HepG2 (cell line): ENCODE measurements at places on chromosomes 3 and 15. TPM values are rescaled to one million over a fixed set of nuclear protein-coding genes. Genes with fewer than 3 reads are reported as not detected.

DNA sequence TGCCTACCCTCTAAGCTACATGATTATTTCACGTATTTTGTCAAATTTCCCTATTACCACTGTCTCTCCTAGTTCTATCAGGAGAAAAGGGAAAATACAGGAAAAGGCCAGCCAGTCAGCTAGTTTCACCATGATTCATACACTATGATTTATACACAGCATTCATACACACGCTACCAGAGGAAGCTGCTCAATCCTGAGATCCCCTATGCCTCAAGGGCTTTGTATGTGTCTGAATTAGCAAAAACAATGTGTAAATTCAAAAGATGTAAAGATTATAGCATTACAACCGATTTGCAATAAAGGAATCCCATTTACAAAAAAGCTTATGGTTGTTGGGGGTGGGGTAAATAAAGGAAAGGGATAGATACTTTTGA, 3.1 kb upstream of the ACKR4 start:
- no peaks in the 10 kb centered on the region for H3K27me3 ChIP-seq
- DNase-seq = no peak
- H3K36me3 ChIP-seq = 0 out of 3 replicates have a peak, but pooled peaks cover 10% of the 10 kb centered on the region
- H3K4me1 ChIP-seq = peaks cover 7% of the 10 kb centered on the region; the same call in 1 of the 2 replicates

The ACKR4 gene
- 0.07 and 0.16 TPM in 2 replicates for polyA plus RNA-seq

GRCh38 chr3:54123776-54124196, 1.4 kb downstream of the CACNA2D3 start:
- H3K27me3 ChIP-seq = peaks cover 2% of the 10 kb centered on the region
- no peak for DNase-seq
- no peaks in the 10 kb centered on the region for H3K4me1 ChIP-seq
- H3K36me3 ChIP-seq = no peaks in the 10 kb centered on the region
- H3K27ac ChIP-seq = no peak overlapping the region

GRCh38 chr3:64445109-64445943, 220.1 kb upstream of the PRICKLE2 start:
- H3K4me1 ChIP-seq = no peaks in the 10 kb centered on the region
- H3K4me3 ChIP-seq = peak overlapping the region; percentile 16; the same call in 1 of the 2 replicates
- H3K36me3 ChIP-seq = no peaks in the 10 kb centered on the region
- peaks cover 47% of the 10 kb centered on the region for H3K27me3 ChIP-seq

DNA sequence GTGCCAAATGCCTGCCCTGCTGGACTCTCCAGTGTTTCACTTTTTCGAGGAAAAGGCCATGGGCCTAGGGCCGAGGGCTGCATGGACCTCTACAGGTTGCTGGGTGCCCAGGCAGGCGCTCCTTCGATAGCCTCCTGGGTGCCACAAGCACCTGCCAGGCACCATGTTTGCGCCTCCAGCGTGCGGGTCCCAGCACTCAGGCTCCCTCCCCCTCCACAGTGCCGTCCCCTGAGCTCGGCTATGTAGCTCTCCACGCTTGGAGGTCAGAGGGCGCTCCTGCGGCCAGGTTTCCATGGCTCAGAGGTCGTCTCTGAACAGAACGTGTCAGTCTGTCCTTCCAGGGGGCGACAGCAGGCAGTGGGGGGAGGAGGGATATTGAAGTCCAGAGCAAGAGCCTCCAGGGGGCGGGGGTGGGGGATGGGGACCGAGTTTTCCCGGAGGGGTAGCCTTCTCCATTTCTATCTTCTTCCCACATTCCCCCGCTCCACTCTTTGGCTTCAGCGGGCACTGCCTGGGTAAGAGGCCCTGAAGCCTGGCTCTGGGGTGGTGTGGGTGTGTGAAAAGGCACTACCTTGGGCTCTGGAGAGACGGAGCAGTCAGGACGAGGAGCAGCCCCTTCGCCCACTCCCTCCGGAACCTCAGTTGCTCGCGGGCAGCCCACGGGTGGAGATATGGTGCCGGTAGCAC, 3.6 kb downstream of the ONECUT1 start:
- H3K4me1 ChIP-seq = peaks cover 49% of the 10 kb centered on the region
- peaks cover 2% of the 10 kb centered on the region; the same call in 1 of the 3 replicates for H3K27me3 ChIP-seq
- H3K4me3 ChIP-seq = peak overlapping the region; percentile 58

The SNTN gene
- not detected in 2 replicates for polyA plus RNA-seq

The SIN3A gene
- polyA plus RNA-seq = 20.7 and 28.1 TPM in 2 replicates

GRCh38 chr3:165820671-165821123, 16.5 kb downstream of the BCHE start:
- H3K4me3 ChIP-seq = no peak overlapping the region
- no peak for DNase-seq
- H3K4me1 ChIP-seq = no peaks in the 10 kb centered on the region
- H3K27ac ChIP-seq = no peak overlapping the region
- H3K27me3 ChIP-seq = no peaks in the 10 kb centered on the region

The FILIP1L gene
- 166 and 187 TPM in 2 replicates for polyA plus RNA-seq

The RLBP1 gene
- 0.07 and 0.22 TPM in 2 replicates for polyA plus RNA-seq

The GPR149 gene
- not detected in 2 replicates for polyA plus RNA-seq

DNA sequence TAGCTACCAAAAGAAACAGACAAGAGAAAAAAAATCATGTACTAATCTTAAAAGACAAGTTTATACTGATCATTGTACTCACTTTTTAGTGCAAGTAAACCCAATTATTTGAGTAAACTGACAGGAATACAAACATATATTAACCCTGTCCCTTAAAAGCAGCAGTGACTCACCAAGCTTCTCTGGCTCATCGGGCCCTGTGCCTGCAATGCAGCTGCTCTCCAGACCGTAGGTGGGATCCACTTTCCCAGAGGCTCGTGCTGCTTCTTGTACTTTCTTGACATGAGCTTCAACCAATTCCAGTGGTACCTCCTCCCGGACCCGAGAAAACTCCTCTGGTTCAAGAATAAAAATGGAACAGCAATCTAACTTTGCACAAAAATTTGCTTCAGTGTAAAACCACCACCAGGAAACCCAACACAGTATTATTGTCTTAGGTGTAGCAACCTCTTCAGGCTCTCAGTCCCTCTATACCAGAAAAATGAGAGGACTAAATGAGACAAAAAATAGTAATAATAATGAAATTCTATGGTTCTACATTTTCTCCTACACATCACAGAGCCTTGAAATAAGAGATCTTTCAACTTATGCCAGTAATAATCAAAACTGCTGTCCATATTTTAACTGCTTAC, 82.6 kb upstream of the CSPG5 start:
- no peak for DNase-seq
- no peaks in the 10 kb centered on the region for H3K27me3 ChIP-seq
- no peak overlapping the region for H3K27ac ChIP-seq
- no peaks in the 10 kb centered on the region for H3K4me1 ChIP-seq
- H3K36me3 ChIP-seq = peaks cover 12% of the 10 kb centered on the region
